ENCODE measurements at places on chromosomes 2 and 18.
A peak's percentile ranks its signal among the peaks of the same experiment; 100 is the strongest.

DNA sequence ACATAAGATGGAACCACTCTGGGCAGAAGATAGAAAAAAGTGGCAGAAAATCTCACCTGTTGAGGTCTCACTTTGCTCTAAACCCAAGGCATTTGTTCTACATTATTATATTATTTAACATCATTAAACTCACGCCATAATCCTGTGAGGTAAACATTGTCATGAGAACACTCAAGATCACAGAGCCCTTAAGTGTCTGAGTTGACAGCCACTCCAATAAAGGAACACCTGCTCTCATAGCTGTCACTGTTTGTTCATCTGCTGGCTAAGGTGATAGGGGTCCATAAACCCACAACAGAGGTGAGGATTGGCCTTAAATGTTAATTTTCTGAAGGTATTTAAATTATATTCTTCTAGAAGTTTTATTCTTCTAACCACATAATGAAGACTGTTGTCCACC is 439.7 kb downstream of the RIT2 start:
- DNase-seq: no peak

DNA sequence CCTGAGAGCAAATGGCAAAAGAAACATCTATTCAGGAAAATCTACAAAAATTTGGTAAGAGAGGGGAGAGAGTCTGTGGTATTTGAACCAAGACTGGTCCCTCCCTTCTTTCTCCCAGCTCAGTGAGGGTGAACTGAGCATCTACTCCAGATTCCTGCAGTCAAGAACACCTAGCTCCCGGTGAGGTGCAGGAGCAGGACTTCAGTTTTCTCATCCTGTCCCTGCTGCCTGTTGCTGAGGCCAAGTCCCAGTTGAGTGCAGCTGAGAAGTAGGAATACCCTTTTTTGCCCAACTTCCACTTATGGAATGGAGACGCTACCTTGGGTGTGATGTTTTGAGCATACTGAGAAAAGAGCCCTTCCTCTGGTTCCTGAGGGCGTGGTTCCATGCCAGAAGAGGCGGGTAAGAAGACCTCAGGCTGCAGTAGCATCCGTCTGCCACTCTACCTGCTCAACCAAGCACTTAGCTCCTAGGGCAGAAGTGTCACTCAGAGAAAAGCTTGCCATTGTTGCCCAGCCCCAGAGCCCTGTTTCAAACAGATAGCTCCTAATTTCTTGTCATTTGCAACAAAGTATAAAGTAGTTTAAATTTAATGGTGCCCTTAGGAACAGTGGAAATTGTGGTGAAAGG is 112.9 kb downstream of the SOS1 start:
- DNase-seq: no peak

DNA sequence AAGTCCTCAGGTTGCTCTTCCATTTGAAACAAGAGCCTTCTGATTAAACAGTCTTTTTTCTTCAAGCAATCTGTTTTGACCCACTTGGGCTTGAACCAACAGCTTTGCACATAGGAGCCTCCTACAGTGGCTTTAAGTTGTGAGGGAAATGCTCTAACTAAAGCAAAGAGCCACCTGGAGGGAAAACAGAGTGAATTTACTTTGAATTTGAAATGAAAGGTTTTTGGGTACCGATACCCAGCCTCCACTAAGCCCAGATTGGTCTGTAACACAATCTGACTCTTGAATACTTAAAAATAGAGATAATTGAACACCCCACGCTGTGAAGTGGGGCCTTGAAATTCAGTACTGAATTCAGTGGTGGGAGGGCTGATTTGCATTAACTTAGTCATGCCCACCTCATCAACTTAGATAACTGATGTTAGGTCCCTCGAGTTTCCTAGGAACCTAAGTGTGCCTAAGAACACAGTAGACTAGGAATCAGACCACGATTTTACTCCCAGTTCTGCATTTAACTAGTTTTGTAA is 56.3 kb upstream of the ACVR1C start:
- DNase-seq: no peak

- DNase-seq: no peak
Measured at GRCh38 chr2:32844253-32844652, 102.5 kb upstream of the LTBP1 start.

GRCh38 chr2:65350651-65351056 is 81.7 kb downstream of the SPRED2 start:
- no peak for DNase-seq

GRCh38 chr2:190599073-190599472 is 49.8 kb upstream of the NAB1 start:
- no peak for DNase-seq

DNA sequence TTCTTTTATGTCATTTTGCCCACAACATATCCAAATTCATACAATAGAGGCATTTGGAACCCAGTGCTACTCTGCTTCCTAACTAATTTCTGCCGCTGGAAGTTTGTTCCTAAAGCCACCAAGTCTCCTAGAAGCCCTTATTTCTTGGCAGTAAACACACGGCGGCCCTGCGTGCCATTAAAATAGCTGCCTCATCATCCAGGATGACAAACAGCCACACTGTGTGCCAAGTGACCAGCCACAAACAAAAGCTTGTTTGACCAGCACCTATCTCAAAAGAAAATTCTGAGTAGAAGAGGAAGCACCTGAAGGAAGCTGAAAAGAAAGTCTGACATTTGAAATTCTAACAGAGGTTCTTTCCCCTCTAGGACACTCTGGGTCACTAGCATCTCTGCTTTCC is 64.2 kb downstream of the BCL11A start:
- no peak for DNase-seq

GRCh38 chr2:14960686-14961324 is 328.3 kb downstream of the LRATD1 start:
- DNase-seq: no peak

GRCh38 chr2:182186132-182186735 is 200.6 kb downstream of the PPP1R1C start:
- no peak for DNase-seq

- DNase-seq: no peak
Measured at GRCh38 chr2:166329465-166329864, 46.3 kb downstream of the SCN9A start.

DNA sequence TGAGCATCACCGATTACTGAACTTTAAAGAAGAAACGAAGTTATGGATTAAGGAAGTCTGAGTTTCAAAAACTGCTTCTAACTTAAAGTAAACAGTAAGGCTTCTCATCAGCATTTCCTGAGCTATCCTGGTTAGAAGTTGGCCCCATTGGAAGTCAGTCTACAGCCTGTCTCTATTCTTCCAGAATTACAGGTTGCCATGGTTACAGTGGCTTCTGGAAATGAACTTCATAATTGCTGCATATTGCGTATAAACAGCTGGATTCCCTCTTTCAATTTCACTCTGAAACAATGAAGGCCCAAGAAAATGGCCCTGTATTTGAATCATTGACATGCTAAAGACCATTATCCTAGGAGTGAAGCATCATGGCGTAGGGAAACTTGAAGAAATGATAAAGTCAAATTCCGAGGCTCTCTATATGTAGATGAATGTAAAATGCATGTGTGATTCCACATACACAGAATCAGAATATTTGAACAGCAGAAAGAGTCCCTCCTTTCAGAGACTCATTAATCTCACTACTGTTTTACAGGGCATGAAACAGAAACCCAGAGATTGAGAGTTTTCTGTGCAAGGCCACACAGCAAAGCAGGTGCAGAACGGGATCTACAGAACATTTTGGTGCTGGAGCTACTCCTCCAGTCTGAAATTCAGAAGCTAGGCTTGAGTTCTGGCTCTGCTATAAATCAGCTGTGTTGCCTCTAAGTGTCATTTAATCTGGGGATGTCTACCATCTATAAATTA is 856.4 kb upstream of the CELF4 start:
- no peak for DNase-seq

GRCh38 chr2:207504513-207505170 is 25.1 kb upstream of the CREB1 start:
- no peak for DNase-seq

DNA sequence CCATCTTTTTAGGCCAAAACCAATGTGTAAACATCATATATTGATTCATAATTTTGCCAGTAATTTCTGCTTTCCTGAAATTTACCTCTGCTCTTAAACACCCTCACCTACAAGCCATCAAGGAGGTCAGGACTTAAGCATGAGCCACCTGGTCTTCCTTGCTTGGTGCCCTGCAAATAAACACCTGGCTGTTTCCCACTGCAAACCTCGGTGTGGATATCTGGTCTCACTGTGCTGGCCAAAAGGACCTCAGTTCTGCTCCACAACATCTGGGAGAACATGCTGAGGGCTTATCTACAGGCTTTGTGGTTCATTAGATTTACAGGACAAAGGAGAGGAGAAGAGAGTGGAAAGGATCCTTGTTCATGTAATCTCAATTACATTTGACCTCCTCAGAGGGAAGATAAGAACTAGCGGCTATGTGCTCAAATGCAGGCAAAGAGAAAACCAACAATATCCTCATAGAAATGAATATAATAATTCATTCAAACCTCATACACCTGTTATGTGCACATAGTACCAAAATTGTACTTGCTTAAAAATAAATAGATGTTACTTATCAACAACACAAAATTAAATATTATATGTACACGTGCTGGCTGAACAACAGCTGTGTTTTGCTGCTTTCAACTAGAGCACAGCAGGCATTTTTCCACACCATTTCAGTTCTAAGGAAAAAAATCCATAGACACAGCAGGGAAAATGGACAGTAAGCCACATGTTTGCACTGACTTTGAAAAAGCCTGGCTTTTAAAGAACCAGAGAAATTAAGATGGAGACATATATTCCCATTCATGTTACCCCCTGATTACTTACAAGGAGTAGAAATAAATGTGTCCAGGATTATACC is 465.1 kb downstream of the LPIN1 start:
- DNase-seq: no peak

DNA sequence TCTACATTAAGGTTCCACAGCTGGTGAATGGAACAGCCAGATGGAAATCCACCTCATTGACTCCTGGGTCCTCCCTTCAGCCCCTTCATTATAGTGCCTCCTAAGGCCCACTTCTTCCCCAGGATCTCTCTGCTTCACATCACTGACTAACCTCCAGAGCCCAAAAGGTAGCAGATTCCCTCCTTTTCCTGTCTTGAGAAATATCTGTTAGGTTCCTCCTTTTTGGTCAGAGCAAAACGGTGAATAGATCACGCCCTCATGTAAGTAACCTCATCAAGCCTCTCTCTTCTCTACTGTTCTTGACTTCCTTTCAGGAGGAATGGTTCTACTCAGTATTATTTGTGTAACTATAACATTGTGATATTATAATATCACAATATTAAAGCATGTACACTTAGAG is 155.0 kb upstream of the SRD5A2 start:
- DNase-seq: no peak

GRCh38 chr2:236959036-236959435 is 126.7 kb upstream of the COPS8 start:
- DNase-seq: no peak

GRCh38 chr2:73842739-73843019 is 13.9 kb downstream of the STAMBP start:
- peak; percentile 54 for DNase-seq

DNA sequence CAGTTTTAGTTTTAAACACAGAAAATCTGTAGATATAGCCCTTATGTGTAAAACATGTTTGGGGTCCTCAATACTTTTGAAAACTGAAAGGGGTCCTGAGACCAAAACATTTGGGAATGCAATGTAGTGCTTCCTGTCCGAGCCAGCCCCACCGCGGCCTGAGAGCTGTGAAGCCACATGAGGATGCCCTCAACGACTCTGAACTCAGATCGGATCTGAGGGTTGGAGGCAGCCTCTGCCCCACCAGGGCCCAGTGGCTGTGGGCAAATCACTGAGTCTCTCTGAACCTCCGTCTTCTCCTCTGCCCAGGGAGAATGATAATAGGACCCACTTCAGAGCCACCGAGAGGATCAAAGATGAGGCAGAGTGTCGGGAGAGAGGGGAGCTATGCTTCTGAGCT is 33.4 kb upstream of the HPCAL1 start:
- DNase-seq: no peak

DNA sequence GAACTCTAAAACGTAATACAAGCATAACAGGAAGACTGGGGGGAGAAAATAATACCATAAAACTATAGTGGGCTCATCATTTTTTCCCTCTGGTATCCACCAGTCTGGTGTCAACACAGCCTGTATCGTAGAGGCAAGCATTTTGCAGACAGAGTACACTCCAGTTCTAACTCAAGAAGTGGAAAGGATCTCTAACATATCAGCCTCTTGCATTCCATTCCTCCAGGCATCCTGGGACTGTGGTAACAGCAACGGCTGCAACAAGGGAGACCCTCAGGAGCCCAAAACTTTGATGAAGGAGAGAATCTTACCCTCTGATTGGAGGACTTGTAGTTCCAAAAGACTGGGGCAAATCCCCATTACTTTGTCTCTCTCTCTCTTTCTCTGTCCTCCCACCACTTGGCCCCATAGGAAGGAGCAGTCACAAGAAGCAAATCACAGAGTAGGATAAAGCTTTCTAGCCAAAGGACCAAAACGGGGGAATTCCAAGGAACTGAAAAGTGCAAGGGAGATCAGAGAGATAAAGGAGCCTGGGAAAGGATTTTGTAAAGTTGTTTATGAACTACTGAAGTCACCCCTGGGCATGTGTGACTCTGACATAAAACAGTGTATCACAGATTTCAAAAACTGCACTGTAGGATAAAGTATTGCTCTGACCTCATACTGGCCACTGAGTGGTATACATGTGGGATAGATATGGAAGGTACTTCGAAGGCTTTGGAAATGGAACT is 11.9 kb downstream of the FRZB start:
- no peak for DNase-seq

DNA sequence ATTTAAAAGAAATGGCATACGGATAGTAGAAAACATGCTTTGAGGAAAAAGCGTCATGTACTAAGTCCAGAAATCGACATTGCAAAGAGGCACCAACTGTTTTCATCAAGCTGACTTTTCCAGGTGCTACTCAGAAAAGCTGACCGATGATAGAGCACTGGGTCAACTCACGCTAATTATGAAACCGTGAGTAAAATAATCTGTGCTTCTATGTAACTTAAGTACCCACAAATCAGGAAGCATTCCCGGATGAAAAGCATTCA is 353 bp upstream of the NUP35 start:
- DNase-seq: no peak

- DNase-seq: no peak
Measured at GRCh38 chr2:241680827-241681599, 5.6 kb downstream of the DTYMK start.

- no peak for DNase-seq
Measured at GRCh38 chr2:98759338-98759737, 28.4 kb upstream of the MGAT4A start.

DNA sequence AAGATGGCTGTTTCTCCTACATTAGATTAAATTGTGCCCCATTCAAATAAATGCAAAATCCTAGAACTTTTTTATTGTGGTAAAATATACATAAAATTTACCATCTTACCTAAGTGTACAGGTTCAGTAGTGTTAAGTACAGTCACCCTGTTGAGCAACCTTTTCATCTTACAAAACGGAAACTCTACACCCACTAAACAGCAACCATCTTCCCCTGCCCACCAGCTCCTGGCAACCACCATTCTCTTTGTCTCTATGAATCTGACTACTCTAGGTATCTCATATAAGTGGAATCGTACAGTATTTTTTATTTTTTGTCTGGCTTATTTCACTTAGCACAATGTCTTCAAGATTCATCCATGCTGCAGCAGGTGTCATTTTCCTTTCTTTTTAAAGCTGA is 53.0 kb downstream of the ASXL2 start:
- DNase-seq: no peak

Data from LNCaP clone FGC (cell line).